T-helper 9 cell (primary cell): ENCODE measurements at places on chromosomes 11 and 22.
A peak's percentile ranks its signal among the peaks of the same experiment; 100 is the strongest.

DNA sequence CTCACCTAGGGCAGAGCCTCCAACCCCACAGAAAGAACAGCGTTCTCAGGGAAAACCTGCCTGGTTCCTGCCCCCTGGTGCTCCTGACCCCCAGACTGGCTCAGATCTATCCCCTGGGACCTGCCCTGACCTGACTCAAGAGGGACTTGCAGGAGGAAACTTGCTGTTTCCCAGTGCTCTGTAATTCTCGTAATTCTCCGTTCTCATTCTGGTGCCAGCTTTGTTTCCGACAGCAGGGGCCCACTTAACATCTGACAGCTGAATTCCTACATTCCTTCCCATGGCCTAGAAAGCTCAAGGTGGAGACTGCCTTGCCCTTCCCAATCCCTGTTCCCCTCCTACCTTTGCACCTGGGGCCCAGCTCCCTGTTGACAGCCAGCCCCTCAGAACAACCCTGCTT, 12.5 kb upstream of the CSF2RB start:
- no peak for DNase-seq

GRCh38 chr11:76626266-76626665, 44.3 kb downstream of the LRRC32 start:
- DNase-seq: no peak

- DNase-seq: no peak
These were observed 17.4 kb upstream of the TMPRSS6 start for GRCh38 chr22:37126882-37127281.

DNA sequence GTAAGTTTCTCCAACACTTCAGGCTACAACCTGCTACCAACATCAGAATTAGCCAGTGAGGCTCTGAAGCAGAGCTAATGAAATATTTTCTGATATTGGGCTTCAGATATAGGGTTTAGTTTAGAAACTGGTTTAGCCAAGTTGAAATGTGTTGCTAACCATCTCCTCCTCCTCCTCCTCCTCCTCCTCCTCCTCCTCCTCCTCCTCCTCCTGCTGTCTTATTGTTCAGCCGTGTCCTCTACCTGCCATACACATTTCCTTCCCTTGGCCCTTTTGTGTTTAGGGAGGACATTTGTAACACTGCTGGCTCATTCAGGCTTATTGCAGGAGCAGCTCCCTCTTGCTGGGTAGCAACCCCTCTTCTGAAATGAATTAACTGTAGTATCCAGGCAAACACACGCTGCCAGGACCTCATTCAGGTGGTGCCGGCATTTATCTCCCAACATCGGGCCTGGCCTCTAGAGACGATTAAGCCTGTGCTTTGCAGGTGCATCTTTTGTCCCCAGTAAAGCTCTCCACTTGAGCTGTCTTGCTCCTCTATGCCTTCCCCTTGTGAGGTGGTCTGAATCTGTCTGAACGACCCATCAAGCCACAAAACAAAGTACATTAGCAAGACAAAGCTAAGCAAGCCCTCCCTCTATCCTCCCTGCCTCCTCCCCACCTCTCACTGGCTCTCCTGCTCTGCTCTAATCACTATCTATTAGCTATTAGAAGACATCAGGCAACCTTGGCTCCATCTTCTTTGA, 82.9 kb downstream of the KCNJ1 start:
- no peak for DNase-seq

DNA sequence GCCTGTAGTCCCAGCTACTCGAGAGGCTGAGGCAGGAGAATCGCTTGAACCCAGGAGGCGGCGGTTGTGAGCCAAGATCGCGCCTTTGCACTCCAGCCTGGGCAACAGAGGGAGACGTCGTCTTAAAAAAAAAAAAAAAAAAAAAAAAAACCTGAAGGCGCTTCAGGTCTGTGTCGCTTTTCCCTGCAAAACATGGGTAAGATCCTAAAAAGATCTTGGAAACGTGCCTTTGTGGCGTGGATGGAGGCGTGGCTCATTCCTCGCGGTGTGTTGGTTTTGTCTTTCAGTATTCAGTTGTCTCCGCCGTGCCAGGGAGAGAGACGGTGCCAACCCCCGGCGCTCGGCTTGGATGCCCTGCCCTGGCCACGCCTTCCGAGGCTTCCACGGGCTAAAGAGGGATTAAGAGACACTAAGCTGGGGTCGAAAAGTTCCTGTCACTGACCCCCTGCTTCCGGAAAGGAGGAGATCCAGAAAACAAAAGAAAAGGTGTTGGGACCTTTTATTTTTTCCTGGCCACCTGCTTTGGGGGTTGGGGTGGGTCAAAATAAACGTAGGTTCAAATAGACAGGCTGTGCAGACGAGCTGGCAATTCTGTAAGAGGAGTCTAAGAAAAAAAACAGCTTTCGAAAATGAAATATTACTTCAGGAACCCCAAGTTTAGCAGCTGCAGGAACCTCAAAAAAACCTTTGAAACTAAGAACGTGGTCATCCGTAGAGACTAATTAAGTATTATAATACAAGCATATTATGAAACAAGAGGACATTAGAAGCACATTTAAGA, 1.1 kb upstream of the SLC35F2 start:
- DNase-seq: peak; percentile 13
